ENCODE measurements at places on chromosomes 3 and 15.

- no peak for DNase-seq
These were observed 101.2 kb downstream of the SEC22A start for GRCh38 chr3:123302961-123303360.

GRCh38 chr3:31364188-31364587, 168.5 kb upstream of the STT3B start:
- no peak for DNase-seq

GRCh38 chr3:139975594-139976365, 40.8 kb downstream of the CLSTN2 start:
- no peak for DNase-seq

DNA sequence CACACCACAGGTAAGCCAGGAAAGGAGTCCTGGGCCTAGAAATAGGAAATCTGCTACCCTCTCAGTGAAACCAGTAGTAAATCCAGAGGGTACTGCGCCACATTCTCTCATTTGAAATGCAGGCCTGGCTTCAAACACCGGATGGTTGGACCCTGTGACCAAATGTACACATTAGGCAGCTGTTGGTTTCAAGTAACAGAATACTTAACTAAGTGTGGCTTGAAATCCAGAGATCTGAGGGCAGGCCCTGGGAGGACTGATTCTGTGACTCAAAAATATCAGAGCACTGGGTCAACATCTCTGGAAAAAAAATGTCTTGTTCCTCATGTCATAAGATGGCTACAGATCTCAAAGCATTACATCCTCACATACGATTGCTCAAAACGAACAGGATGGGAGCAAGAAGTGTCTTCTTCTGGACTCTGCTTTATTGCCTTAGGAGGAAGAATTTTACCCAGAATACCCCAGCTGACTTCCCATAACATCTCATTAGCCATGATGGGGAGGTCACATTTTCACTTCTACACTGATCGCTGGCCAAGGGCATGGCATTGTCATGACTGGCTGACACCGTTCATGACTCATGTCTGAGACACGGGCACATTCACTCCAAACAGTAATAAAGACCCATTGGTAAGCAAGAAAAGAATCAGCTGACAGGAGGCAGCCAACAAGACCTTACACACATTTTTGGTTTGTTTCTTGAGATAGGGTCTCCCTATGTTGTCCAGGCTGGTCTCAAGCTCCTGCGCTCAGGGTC, 166.0 kb downstream of the ARRDC4 start:
- no peak for DNase-seq

GRCh38 chr3:74661672-74662071, 47.2 kb upstream of the CNTN3 start:
- DNase-seq, result no peak

Data from activated naive CD4-positive, alpha-beta T cell treated with anti-CD3 and anti-CD28 coated beads, Interleukin-2, amount 10 ng/mL, durations not matched to agents 7 days and 5 days (primary cell).